Activated CD4-positive, alpha-beta memory T cell treated with anti-CD3 and anti-CD28 coated beads, Interleukin-2, amount 10 ng/mL, durations not matched to agents 7 days and 5 days (primary cell): ENCODE measurements at places on chromosomes 2 and 18. TPM values are rescaled to one million over a fixed set of nuclear protein-coding genes. Genes with fewer than 3 reads are reported as not detected.

DNA sequence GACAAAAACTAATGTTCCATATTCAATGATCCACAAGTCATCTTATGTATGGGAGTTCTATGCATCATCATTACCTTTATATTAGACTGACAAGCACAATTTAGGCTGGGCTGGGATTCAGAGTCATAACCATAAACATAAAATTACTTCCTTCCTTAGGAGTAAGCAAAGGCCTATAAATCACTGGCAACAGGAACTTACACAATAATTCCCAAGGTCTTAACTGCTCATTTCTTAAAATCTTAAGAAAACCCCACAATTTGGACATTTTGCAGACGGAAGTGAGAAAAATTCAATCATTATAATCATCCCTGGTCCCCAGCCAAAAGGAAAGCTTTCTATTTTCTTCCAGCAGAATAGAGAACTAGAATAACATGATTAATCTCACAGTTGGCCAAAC, 232.3 kb downstream of the DYM start:
- H3K4me3 ChIP-seq: no peak overlapping the region
- H3K36me3 ChIP-seq: peaks cover 22% of the 10 kb centered on the region
- peaks cover 46% of the 10 kb centered on the region for H3K4me1 ChIP-seq

EFHD1 gene
- 2.7 TPM for total RNA-seq

DNA sequence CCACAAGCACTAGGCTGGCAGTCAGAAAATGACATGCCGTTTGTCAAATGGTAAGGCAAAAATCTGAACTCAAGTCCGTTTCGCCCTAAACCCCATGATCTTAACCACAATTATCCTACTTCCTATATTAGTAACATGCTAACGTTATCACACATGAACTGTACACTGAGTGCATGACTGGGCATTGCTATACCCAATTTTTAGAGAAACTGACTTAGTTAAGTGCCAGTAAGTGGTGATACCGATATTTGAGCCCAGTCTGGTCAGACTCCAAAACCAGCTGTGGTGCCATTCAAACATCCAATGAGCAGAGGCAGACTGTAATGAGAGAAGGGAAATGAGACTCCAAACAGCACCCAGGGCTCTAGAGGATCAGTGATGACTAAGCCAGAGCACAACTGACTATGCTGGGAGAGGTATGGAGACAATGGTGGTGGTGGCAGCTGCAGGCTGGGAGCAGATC, 311.7 kb upstream of the PKDCC start:
- no peaks in the 10 kb centered on the region for H3K36me3 ChIP-seq
- H3K4me3 ChIP-seq: no peak overlapping the region
- no peak overlapping the region for H3K27ac ChIP-seq
- no peak for DNase-seq
- peaks cover 2% of the 10 kb centered on the region for H3K4me1 ChIP-seq
- H3K27me3 ChIP-seq: peaks cover 14% of the 10 kb centered on the region

DNA sequence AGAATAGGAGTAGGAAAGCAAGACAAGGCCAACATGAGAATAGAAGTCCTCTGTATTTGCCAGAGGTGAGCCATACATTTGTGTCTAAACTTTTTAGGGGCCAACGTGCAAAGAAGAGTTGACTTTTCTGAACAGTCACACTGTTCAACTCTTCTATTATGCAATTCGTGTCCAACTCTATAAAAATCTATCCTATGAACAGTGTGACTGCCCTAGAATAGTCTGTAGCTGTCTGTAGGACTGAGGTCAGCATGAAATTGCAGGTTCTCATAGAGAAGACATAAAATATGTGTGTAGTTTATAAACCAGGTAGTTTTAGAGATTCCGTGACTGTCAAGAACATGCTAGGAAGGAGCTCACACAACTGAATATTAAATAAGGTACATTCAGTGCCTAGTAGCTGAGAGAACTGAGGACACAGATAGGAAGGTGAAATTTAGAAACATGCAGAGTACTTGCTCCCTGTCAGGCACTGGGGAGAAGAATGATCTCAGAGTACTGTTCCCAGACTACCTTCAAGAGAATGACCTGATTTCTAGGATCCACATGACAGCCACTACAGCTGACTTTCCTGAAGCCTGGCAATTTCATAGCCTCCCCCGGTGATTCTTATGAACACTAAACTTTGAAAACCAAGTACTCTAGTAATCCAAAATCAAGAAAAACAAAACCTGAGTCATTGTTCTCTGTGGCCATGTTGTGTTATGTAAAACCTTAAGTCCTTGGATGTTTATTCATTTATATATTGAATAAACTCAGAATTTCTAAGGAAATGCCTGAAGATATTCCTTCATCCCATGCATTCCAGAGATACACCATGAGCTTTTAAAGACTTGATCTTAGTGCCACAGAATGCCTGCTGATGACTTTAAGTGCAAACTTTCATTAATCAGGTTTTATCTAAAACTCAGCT, 201.5 kb upstream of the BOD1L2 start:
- peaks cover 3% of the 10 kb centered on the region for H3K36me3 ChIP-seq
- no peak for DNase-seq
- H3K27ac ChIP-seq: no peak overlapping the region
- H3K4me1 ChIP-seq: no peaks in the 10 kb centered on the region

ARHGAP28 gene
- total RNA-seq: not detected

SOWAHC gene
- total RNA-seq: 0.90 TPM

SCG2 gene
- not detected for total RNA-seq

DNA sequence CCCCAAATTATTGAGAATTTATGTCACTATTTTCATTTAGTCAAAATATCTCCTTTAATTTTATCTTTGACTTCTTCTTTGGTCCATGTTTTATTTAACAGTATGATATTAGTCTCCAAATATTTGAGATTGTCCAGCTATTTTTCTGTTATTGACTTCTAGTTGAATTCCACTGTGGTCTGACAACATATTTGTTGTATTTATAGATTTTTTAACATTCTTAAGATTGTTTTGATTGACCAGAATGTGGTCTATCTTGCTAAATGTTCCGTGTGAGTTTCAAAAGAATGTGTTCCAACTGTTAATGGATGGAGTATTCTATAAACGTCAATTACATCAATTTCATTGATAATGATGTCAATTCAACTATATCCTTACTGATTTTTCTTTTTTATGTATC, 1452.1 kb downstream of the SUCLG1 start:
- H3K27ac ChIP-seq: no peak overlapping the region
- no peak for DNase-seq
- H3K27me3 ChIP-seq: no peaks in the 10 kb centered on the region
- H3K36me3 ChIP-seq: no peaks in the 10 kb centered on the region
- H3K4me1 ChIP-seq: no peaks in the 10 kb centered on the region

DNA sequence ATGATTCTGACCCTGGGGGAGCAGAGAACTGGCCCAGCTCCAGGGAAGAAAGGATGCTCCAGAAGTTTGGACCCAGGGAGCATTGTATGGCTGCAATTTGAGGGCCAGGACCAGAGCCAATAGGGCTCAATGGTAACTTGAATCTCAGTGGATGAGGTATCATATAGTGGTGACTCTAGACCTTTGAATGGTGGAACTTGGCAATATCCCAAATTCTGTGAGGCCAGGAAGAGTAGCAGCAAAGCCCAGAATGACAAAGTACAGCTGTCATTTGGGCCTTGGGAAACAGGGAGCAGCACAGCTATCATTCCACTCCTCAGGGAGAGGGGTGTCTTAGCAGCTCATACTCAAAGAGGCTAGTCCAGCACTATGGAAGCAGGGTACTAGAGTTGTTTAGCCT, 332.9 kb upstream of the RBMS1 start:
- DNase-seq: no peak
- no peak overlapping the region for H3K27ac ChIP-seq
- no peaks in the 10 kb centered on the region for H3K36me3 ChIP-seq
- no peaks in the 10 kb centered on the region for H3K4me1 ChIP-seq
- peaks cover 1% of the 10 kb centered on the region for H3K27me3 ChIP-seq
- H3K4me3 ChIP-seq: no peak overlapping the region

- peaks cover 14% of the 10 kb centered on the region for H3K27me3 ChIP-seq
- H3K4me3 ChIP-seq: no peak overlapping the region
- no peak for DNase-seq
- no peak overlapping the region for H3K27ac ChIP-seq
- H3K4me1 ChIP-seq: peaks cover 11% of the 10 kb centered on the region
Measured at GRCh38 chr2:68857855-68858456, 13.2 kb downstream of the BMP10 start.

DNA sequence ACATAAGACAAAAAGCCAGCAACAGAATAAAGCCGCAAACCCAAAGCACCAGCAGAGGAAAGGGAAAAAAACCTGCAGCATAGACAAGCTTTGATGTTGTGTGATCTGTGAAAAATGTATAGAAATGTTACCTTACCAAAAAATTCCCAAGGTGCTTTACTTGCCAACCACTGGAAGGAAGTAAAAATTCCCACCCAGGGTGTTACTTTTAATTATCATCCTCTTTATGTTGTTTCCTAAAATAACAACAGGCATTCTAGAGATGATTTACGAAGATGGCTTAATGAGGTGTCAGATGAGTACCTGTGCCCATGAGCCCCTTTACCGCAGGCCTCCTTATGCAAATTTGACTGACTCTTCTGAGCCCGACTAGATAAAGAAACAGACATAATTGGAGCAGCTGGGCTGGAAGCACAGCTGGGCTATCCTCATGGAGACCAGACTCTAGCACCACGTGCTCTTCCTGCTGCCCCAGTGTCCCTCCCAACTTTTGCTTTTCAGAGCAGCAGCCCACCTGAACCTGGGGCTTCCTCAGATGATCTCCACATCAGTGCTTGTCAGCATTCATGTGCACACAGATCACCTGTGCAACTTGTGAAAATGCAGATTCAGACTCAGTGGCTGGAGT, 41.5 kb downstream of the SRSF7 start:
- H3K36me3 ChIP-seq: peaks cover 78% of the 10 kb centered on the region
- peak overlapping the region; percentile 95 for H3K27ac ChIP-seq
- DNase-seq: peak; percentile 36
- no peaks in the 10 kb centered on the region for H3K27me3 ChIP-seq
- H3K4me3 ChIP-seq: peak overlapping the region; percentile 24

DNA sequence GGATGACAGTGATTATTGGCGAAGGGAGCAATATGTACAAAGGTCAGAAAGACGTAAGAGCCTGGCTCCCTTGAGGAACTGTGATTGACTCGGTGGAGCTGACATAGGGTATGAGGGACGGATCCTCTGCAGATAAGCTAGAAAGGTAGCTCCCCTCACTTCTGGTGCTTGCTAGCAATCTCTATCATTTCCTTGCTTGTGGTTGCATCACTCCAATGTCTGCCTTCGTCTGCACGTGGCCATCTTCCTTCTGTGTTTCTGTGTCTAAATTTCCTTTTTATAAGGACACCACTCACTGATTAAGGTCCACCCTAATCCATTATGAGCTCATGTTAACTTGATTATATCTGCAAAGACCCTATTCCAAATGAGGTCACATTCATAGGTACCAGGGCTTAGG, 22.9 kb upstream of the LMAN1 start:
- DNase-seq: no peak
- H3K36me3 ChIP-seq: no peaks in the 10 kb centered on the region
- no peak overlapping the region for H3K27ac ChIP-seq
- H3K27me3 ChIP-seq: peaks cover 29% of the 10 kb centered on the region
- H3K4me3 ChIP-seq: no peak overlapping the region
- no peaks in the 10 kb centered on the region for H3K4me1 ChIP-seq

LRP2 gene
- total RNA-seq: 0.28 TPM
